ENCODE measurements at places on chromosomes 11 and 22. TPM values are rescaled to one million over a fixed set of nuclear protein-coding genes. Genes with fewer than 3 reads are reported as not detected.

GRCh38 chr11:5631969-5632635, 7.3 kb downstream of the TRIM34 start:
- no peaks in the 10 kb centered on the region for H3K27me3 ChIP-seq
- H3K27ac ChIP-seq, result no peak overlapping the region
- H3K4me3 ChIP-seq, result no peak overlapping the region
- DNase-seq, result no peak

GRCh38 chr22:49825944-49826602, 1.6 kb downstream of the BRD1 start:
- peak overlapping the region; percentile 73 for H3K27ac ChIP-seq
- H3K4me3 ChIP-seq, result peak overlapping the region; percentile 92
- peaks cover 21% of the 10 kb centered on the region for H3K27me3 ChIP-seq

RIMBP3B gene
- 0.07 TPM for total RNA-seq

GRCh38 chr11:108135845-108136544, 14.6 kb downstream of the ACAT1 start:
- no peaks in the 10 kb centered on the region for H3K27me3 ChIP-seq
- H3K4me3 ChIP-seq, result no peak overlapping the region
- H3K27ac ChIP-seq, result no peak overlapping the region
- no peaks in the 10 kb centered on the region for H3K4me1 ChIP-seq
- no peaks in the 10 kb centered on the region for H3K36me3 ChIP-seq

DNA sequence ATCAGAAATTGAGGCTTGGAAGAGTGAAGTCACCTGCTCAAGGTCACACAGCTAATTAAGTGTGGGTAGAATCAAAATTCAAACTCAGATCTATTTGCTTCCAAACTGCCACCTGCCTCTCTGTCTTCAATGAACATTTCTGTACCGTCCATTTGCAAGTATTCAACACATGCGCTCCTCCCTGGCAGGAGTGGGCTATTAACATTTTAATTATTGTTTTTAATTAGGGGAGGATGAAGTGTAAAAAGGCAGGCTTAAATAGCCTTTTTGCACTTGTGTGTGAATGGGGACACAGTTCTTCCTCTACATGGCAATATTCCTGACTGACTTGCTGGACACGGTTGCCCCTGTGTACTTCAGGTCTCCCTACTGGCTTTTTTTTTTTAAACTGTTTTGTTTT, 114.4 kb upstream of the NARS2 start:
- H3K27ac ChIP-seq, result no peak overlapping the region
- H3K36me3 ChIP-seq, result no peaks in the 10 kb centered on the region

GRCh38 chr22:47046411-47047065, 284.1 kb downstream of the TBC1D22A start:
- H3K27me3 ChIP-seq, result peaks cover 5% of the 10 kb centered on the region
- H3K36me3 ChIP-seq, result no peaks in the 10 kb centered on the region
- H3K4me3 ChIP-seq, result no peak overlapping the region
- H3K4me1 ChIP-seq, result peaks cover 18% of the 10 kb centered on the region

GSTT2 gene
- total RNA-seq, result 0.76 TPM

TESMIN gene
- 3.8 TPM for total RNA-seq

DEUP1 gene
- not detected for total RNA-seq

DNA sequence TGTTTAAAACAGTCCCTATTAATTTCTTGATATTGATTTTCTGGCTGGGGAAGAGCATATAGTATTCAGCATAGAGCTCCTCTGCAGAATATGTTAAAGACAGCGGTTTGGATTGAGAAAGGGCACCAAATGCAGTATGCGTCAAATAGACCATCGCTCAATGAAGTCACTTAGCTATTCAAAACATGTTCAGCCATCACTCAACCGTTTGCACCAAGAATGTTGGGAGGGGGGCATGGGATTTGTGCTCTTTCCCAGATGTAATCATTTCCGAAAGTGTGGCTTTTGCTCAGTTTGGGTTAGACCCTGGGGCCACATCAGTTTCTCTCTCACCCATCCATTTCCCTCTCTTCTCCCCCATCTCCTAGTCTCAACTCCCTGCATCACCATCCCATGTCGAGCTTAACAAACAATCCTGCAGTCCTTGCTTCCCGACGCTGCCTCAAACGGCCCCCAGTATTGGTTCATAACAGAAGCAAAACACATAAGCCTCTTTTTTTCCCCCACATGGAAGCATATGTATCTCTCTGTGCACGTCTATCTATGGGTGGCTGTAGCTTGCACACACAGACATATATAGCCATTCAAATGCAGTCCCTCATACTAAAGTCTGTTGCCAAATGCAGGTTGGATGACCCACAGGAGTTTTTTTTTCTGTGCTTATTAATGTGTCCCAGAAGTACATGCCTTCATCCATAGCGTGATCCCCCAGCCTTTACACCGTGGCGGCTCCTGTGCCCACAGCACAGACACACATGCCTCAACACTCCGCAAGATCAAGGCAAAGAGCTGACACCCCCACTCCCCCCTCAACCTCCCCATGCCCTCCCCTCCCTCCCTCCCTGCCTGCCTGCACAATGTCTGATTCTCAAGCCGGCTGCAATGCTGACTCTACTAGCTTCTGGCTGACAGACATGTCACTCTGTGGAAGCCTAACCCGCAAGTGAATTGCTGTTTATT, 2.6 kb downstream of the CACNG2 start:
- DNase-seq, result no peak
- H3K27me3 ChIP-seq, result peaks cover 11% of the 10 kb centered on the region
- no peaks in the 10 kb centered on the region for H3K36me3 ChIP-seq
- peaks cover 39% of the 10 kb centered on the region for H3K4me1 ChIP-seq
- H3K27ac ChIP-seq, result peak overlapping the region; percentile 1

DNA sequence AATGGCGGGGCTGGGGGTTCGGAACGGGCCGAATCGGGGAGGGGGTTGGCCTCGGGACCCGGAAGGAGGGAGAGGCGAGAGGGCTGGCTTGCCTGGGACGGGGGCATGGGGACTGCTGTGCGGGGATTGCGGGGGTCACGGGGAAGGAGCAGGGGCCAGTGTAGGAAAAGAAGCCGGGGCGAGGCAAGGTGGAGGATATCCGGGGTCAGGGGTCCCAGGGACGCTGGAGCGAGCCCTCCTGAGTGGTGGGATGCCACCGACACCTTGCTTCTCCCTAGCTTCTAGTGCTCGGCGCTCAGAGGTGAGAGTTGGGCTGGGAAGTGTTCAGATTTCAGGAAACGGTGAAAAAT, 426 bp upstream of the GDPD5 start:
- no peaks in the 10 kb centered on the region for H3K36me3 ChIP-seq
- peak overlapping the region; percentile 87 for H3K4me3 ChIP-seq
- no peak for DNase-seq
- peaks cover 21% of the 10 kb centered on the region for H3K27me3 ChIP-seq

DNA sequence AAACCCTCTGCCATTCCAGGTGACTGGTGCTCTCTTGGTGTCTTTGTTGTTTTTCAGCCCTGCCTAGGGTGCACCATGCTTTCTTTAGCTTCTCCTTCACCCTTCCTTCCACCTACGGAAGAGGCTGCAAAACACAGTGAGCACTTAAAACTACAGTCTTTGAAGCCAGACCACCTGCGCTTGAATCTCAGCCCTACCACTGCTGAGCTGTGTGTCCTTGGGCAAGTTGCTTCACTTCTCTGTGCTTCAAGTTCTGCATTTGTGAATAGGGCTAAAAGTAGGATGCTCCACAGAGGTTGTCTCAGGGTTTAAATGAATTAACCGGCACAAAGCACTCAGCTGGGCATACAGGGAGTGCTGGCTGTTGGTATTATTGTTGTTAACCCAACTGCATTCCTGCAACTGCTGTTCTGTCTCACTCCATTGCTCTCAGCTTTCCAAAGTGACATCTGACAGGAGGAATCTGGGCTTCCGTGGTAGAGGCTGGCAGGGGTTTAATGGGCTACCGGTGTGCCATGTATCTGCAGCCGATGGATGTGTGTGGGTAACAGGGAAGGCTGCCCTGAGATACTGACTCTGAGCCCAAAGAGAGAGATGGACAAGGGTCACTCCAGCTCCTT, 139.3 kb downstream of the FBXO7 start:
- no peaks in the 10 kb centered on the region for H3K4me1 ChIP-seq
- no peak for DNase-seq
- no peaks in the 10 kb centered on the region for H3K36me3 ChIP-seq
- H3K4me3 ChIP-seq, result no peak overlapping the region
- H3K27ac ChIP-seq, result no peak overlapping the region

- H3K4me3 ChIP-seq, result no peak overlapping the region
- H3K27ac ChIP-seq, result no peak overlapping the region
- no peaks in the 10 kb centered on the region for H3K36me3 ChIP-seq
- peaks cover 5% of the 10 kb centered on the region for H3K27me3 ChIP-seq
- DNase-seq, result no peak
- H3K4me1 ChIP-seq, result peaks cover 18% of the 10 kb centered on the region
Measured at GRCh38 chr11:44623341-44623730, 57.9 kb downstream of the CD82 start.

CASP12 gene
- not detected for total RNA-seq

- H3K27ac ChIP-seq, result peak overlapping the region; percentile 74
- H3K27me3 ChIP-seq, result no peaks in the 10 kb centered on the region
- H3K4me3 ChIP-seq, result no peak overlapping the region
- H3K36me3 ChIP-seq, result no peaks in the 10 kb centered on the region
Measured at GRCh38 chr11:29352273-29352795, 664.5 kb downstream of the KCNA4 start.

OR51G1 gene
- total RNA-seq, result not detected

GRCh38 chr11:62443390-62444235, 24.8 kb downstream of the SCGB1A1 start:
- DNase-seq, result no peak
- H3K36me3 ChIP-seq, result no peaks in the 10 kb centered on the region
- H3K27ac ChIP-seq, result no peak overlapping the region
- H3K27me3 ChIP-seq, result peaks cover 7% of the 10 kb centered on the region
- no peak overlapping the region for H3K4me3 ChIP-seq

- H3K36me3 ChIP-seq, result no peaks in the 10 kb centered on the region
- peak overlapping the region; percentile 10 for H3K27ac ChIP-seq
- H3K4me3 ChIP-seq, result peak overlapping the region; percentile 4
- peak; percentile 46 for DNase-seq
Measured at GRCh38 chr11:11848891-11849746, 7.3 kb downstream of the USP47 start.

- no peak overlapping the region for H3K27ac ChIP-seq
- peaks cover 5% of the 10 kb centered on the region for H3K4me1 ChIP-seq
Measured at GRCh38 chr22:19039796-19040280, 82.4 kb downstream of the DGCR2 start.

- H3K36me3 ChIP-seq, result no peaks in the 10 kb centered on the region
- no peaks in the 10 kb centered on the region for H3K4me1 ChIP-seq
- H3K27ac ChIP-seq, result no peak overlapping the region
- no peak for DNase-seq
- no peak overlapping the region for H3K4me3 ChIP-seq
Measured at GRCh38 chr22:50131894-50132293, 38.6 kb upstream of the PANX2 start.

DNA sequence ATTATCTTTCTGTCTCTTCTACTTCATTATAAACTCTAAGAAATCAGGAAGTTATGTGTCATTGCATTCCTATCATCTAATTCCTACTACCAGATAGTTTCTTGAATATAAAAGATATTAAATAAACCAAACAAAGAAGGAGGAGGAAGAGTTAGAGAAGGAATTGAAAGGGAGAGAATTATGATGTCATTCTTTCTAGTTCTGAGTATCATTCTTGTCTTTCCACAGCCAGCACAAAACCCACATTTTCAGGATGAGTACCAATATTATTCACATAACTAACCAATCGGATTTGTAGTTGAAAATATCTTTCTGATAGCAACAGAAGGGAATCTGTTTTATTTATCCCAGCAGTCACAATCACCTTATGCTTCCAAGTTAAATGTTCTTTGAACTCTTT, 13.3 kb downstream of the MS4A13 start:
- H3K4me1 ChIP-seq, result no peaks in the 10 kb centered on the region
- no peak overlapping the region for H3K27ac ChIP-seq
- no peaks in the 10 kb centered on the region for H3K36me3 ChIP-seq
- DNase-seq, result no peak
- no peak overlapping the region for H3K4me3 ChIP-seq

GRCh38 chr11:117929142-117929915, at the start of gene TMPRSS13:
Gene TMPRSS13 (minus strand): TSS chr11:117929402. CDS start chr11:117929307, 95 bp downstream.
- peaks cover 5% of the 10 kb centered on the region for H3K4me1 ChIP-seq
- H3K4me3 ChIP-seq, result no peak within 1 kb of the TSS
- H3K36me3 ChIP-seq, result no peaks in the 10 kb centered on the region
- DNase-seq, result no peak
- no peak within 1 kb of the TSS for H3K27ac ChIP-seq
- peaks cover 4% of the 10 kb centered on the region for H3K27me3 ChIP-seq

DNA sequence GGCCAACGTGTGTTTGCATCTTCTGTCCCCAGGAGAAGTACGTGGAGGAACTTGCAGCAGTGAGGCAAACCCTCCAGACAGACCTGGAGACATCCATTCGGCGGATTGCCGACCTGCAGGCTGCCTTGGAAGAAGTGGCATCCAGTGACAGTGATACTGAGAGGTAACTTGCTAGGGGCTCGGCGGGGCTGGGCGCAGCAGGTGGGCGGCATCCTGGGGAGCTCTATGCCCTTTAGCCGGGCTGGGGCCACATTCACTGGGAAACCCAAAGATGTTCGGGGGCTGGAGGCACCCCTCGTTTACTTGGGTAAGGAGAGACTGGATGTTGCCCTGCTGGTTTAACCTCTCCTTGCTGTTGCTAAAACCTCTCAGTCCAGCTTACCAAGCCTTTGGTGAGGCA, 176.9 kb upstream of the SEZ6L start:
- H3K4me1 ChIP-seq, result peaks cover 10% of the 10 kb centered on the region
- no peak for DNase-seq
- no peak overlapping the region for H3K4me3 ChIP-seq
- no peaks in the 10 kb centered on the region for H3K27me3 ChIP-seq
- no peaks in the 10 kb centered on the region for H3K36me3 ChIP-seq

DNA sequence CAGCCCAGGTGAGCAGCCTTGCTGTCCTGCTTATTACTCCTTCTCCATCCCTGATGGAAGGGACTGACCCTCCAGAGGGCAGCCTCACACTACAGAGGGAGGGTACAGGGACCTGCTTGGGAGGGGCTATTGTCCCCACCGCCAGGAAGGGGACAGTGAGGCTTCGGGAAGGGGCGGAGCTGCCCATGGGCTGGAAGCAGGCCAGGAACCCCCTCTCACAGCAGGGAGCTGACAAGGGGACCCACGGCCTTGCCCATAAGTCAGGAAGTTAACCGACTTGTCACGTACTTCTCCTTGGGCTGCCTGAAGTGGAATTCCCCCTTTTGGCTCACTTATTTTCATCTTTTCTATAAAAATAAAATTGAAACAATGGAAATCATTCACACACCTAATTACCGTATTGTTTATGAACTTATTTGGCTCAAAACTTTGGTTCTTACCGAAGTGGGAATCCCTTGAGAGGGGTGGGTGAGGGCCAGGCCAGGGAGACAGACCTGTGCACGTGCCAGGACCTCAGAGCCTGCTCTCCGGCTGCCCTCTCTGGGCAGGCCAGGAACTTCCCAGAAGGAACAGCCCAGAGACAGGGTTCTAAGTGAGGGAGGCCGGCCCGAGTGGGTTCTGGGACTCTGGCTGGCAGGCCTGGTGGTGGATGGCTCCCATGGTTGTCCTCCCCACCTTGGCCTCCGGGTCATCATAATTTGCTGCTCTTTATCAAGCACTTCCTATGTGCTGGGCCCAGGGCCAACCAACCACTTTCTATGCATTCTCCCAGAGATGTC, 5.8 kb downstream of the MGAT3 start:
- H3K27me3 ChIP-seq, result peaks cover 6% of the 10 kb centered on the region
- no peak overlapping the region for H3K4me3 ChIP-seq
- H3K27ac ChIP-seq, result no peak overlapping the region
- no peak for DNase-seq

- DNase-seq, result peak; percentile 60
- H3K36me3 ChIP-seq, result no peaks in the 10 kb centered on the region
- peaks cover 4% of the 10 kb centered on the region for H3K27me3 ChIP-seq
- peak overlapping the region; percentile 70 for H3K27ac ChIP-seq
- H3K4me3 ChIP-seq, result peak overlapping the region; percentile 73
Measured at GRCh38 chr22:46352691-46353386, 17.3 kb downstream of the TRMU start.

UBE2L3 gene
- total RNA-seq, result 55.9 TPM

EMID1 gene
- 0.76 TPM for total RNA-seq

Data from glutamatergic neuron (in vitro differentiated cells).